ENCODE measurements at places on chromosomes 1 and 21.

GRCh38 chr1:159940006-159940620 is 5.3 kb downstream of the IGSF9 start:
- DNase-seq: no peak

GRCh38 chr1:30295674-30296073 is 427.7 kb downstream of the MATN1 start:
- DNase-seq: no peak

- DNase-seq: no peak
Measured at GRCh38 chr1:231605149-231606100, 21.2 kb upstream of the DISC1 start.

GRCh38 chr1:153774026-153774595 is 1.1 kb upstream of the SLC27A3 start:
- DNase-seq: no peak

DNA sequence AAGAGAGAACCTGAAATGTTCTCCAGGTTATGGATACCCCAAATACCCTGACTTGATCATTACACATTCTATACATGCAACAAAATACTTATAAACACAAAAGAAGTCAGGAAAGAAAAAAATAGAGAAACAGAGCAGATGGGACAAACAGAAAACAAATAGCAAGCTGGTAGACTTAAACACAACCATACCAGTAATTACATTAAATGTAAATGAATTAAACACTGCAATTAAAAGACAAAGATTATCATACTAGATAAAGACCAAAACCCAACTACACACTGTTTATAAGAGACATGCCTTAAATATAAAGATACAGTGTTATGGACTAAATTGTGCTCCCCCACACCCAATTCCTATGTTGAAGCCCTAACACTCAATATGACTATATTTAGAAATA is 117.2 kb downstream of the ACBD6 start:
- DNase-seq: no peak

GRCh38 chr1:41653574-41653973 is 169.1 kb upstream of the EDN2 start:
- no peak for DNase-seq

DNA sequence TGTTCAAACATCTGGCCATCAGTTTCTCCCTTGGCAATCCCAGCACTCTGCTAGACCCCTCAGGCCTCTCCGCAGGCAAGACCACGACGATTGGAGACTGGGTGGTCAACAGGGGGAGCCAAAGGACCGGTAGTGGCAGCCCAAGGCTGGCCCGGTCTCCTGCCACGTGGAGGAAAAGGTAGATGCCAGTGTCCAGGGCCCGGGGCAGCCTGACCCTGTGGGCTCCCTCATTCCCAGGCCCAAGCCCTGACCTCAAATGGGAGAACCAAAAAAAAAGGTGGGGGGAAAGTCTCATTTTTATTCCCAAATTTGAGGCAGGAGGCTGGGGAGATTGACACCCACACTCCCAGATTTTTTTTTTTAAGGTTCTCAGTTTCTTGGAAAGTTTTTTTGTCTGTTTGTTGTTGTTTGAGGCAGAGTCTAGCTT is 24.8 kb downstream of the S100A6 start:
- peak; percentile 64 for DNase-seq

- no peak for DNase-seq
Measured at GRCh38 chr1:213779228-213779627, 208.5 kb upstream of the PROX1 start.

GRCh38 chr1:97745912-97746311 is 174.9 kb downstream of the DPYD start:
- DNase-seq: no peak

DNA sequence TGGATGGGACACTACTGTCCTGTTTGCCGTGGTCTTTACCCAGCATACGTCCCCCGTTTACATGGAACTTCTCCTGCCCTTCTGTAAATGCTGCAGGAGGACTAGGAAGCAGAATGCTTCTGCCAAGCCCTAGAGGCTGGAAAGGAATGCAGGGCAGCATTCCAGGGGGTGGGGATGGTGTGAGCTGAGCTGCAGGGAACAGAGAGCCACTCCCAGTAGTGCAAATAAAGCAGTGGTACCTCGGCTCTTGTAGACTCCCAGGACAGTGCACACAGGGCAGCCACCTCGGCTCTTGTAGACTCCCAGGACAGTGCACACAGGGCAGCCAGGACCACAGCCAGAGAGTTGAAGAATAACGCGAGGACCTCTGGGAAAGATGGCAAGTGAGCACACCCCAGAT is 35.4 kb downstream of the PTPRU start:
- no peak for DNase-seq
